Panc1 (cell line): ENCODE measurements at places on chromosomes 2 and 18.

DNA sequence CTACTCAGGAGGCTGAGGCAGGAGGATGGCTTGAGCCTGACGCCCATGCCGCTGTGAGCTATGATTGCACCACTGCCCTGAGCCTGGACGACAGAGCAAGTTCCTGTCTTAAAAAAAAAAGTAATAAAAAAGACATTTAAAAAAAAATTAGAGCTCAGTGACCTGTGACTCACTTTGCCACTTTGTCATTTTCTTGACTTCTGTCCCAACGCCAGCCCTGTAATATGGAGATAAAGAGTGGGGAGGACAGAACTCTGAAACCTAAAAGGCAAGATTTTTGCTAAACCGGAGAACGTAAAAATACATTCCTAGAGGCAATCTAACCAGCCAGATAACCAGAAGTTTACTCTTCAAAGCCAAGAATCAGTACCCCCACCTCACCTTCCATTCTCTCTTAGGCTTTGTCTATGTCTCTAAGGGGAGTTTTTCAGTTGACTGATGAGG, 49.0 kb downstream of the PRKRA start:
- DNase-seq, result no peak

GRCh38 chr2:226307487-226308322, 491.9 kb downstream of the IRS1 start:
- DNase-seq, result no peak

GRCh38 chr2:142750858-142751257, 126.6 kb upstream of the KYNU start:
- no peak for DNase-seq

DNA sequence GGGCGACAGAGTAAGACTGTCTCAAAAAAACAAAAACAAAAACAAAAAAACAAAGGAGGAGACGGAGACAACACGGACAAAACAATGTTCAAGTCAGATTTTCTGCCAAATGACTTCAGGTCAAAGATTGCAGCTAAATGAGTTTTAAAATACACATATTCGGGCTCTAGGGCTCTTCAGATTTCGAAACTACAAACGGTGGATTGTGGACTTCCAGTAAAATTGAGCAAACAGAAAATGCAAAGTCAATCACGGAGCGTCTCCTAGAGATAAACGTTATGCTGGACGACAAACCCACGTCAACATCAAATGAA, 558 bp downstream of the MRPS5 start:
- DNase-seq, result no peak

GRCh38 chr2:9473308-9473984, 905 bp upstream of the IAH1 start:
- no peak for DNase-seq

DNA sequence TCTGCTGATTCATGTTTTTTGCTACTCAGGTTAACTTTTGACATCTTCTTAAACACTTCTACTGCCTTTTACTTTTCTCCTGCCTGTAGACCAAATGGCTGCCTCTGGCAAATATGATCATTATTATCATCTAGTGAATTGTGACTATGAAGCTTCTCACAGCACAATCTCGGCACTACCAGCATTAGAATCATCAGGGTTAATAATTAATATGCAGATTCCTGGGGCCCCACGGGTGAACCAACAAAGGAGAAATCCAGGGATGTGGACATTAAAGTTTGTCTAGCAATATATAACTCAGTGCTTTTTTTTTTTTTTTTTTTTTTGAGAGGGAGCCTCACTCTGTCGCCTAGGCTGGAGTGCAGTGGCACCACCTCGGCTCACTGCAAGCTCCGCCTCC, 136.1 kb downstream of the SPOPL start:
- DNase-seq, result no peak
